ENCODE measurements at places on chromosomes 16 and 17.

GRCh38 chr16:50099957-50100648 is 34.3 kb downstream of the HEATR3 start:
- DNase-seq: peak; percentile 84

- DNase-seq: no peak
Observed at GRCh38 chr16:2180962-2181923, 15.2 kb downstream of the CASKIN1 start.

DNA sequence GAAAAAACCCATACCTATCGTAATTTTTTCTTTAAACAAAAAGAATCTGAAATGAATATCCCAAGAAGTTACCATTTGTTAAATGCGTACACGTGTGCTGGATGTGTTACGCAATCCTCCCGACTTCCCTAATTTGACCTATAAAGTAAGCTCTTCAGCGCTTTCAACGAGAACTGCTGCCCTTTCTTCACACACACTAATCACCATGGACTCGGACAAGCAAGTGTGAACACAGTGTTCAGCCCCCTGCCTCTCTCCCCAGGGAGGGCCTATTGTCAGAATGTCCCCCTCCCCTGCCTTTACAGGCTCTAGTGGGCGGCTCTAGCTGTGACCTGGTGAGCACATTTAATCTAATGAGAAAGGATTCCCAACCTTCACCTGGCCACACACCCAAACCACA is 216.1 kb downstream of the CEP112 start:
- DNase-seq: no peak

- peak; percentile 98 for DNase-seq
Observed at GRCh38 chr16:56691885-56692284, 9.6 kb downstream of the MT1X start.

DNA sequence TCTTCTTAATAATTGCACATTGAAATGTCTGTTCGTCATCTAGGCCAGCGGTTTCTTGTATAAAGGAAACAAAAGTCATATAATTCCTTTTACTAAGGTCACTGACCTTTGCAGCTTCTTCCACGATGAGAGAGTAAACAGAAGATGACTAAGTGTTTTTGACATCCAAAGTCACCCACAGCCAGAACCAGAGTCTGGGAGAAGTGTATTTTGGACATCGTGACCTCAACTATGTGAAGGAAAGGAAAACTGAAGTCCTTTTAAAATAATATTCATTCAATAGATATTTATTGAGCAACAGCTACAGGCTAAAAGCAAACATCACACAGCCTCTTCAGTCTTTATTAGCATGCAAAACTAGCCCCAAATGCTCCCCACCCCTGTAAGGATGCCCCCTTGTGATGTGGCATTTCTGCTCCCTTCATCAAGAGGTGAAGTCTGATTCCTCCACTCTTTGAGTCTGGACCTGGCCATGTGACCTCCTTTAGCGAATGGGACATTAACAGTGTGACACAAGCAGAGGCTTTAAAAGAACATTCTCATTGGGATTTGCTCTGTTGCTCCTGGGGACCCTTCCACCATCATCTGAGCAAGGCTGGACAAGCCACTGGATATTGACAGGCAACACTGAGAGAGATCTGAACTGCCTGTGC is 8.1 kb upstream of the PMP22 start:
- DNase-seq: no peak

All from foreskin keratinocyte (primary cell).